Stimulated activated CD8-positive, alpha-beta memory T cell treated with anti-CD3 and anti-CD28 coated beads, Interleukin-12 subunit alpha, Interleukin-12 subunit beta, amount 100 ng/mL, for 1 hour (primary cell): ENCODE measurements at places on chromosomes 12 and 14.

GRCh38 chr12:120234643-120235368 lies 30.7 kb downstream of the PXN start:
- DNase-seq: no peak

DNA sequence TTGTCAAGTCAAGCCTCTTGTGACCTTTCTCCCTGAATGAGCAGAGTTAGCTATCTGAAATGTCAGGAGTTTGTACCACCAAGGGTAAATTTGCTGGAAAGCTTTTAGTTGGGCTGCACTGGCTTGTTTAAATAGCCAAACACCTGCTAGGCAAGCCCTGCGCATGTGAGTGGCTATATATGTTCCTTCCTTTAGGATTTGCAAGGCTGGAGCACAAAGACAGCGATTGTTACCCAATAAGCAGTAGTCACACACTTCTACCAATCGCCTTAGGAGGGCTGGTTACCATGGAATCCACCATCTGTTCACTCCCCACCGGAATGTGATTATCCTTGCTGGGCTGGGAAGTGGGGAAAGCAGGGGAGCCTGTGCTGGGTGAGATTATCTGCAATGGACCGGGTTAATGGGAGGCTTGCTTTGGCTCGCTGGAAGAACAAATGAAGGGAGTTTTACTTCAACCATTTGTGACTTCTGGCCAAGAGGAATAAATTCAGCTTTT lies 102.5 kb downstream of the FGD4 start:
- DNase-seq: no peak

GRCh38 chr12:115370650-115371049 lies 686.7 kb upstream of the TBX3 start:
- DNase-seq: no peak

DNA sequence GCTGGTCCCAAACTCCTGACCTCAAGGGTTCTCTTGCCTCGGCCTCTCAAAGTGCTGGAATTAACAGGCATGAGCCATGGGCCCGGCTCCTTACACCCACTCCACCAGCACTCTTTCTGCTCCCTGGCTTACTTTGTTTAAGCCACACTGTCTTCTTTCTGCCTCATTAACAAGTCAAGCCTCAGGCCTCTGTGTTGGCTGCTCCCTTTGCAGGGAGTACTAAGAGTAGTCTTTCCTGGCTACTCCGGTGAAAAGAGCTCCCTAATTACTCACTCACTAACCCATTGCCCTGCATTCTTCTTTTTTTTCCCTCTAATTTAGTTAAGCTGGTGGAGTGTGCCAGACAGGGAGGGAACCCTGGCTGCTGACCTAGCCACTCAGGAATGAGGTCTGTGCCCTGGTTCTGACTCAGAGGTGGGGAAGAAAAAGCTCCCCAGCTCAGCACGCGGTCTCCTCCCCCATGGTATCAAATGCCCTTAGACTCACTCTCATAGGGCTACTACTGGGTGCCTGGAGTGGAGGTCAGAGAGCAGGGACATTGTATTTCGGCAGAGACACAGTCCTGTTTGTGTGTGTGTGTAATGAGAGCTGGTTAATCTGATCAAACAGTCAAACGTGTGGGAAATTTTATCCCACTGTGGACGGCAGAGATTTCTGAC lies 19.8 kb downstream of the GALNT6 start:
- no peak for DNase-seq

DNA sequence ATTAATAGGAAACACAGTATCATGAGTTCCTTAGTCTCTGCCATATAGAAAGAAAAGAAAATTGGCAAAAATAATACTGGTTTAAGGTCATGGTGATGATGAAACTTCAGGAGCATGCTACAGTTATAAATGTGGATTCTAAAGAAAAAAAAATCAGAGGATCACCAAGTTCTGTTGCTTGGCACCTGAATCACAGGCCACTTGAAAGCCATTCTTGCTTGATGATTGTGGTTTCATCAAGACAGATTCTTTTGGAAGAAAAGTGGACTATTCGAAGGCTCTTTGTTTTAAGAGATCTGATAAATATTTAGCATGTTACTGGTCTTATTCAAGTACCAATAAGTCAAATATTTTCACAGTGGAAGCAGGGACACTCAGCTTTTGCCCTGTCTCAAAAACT lies 148.9 kb downstream of the SAMD4A start:
- no peak for DNase-seq

DNA sequence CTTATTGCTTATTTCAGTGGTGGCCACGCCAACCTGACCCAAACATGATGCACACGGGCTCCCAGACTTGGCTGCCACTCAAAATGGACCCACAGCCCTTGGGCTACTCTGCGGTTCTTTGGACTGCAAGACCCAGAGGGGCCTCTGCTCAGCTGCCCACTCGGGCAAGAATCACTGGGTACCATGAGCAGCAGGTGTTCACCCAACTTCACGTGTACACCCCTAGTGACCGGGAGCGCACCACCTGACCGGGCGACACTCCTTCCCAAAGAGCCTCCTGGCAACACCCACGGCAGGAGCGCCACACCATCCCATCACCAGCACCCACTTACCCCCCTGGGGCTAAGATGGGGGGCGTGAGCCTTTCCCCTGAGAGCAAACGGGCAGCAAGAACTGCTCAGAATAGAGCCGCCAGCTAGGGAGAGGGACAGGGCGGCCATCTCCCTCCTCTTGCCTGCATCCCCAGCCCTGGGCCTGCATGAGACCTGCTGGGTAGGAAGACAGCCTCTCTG lies 32.0 kb downstream of the CCNK start:
- no peak for DNase-seq

GRCh38 chr14:42214981-42215491 lies 608.4 kb downstream of the LRFN5 start:
- no peak for DNase-seq
